ENCODE measurements at places on chromosomes 1 and 21.

DNA sequence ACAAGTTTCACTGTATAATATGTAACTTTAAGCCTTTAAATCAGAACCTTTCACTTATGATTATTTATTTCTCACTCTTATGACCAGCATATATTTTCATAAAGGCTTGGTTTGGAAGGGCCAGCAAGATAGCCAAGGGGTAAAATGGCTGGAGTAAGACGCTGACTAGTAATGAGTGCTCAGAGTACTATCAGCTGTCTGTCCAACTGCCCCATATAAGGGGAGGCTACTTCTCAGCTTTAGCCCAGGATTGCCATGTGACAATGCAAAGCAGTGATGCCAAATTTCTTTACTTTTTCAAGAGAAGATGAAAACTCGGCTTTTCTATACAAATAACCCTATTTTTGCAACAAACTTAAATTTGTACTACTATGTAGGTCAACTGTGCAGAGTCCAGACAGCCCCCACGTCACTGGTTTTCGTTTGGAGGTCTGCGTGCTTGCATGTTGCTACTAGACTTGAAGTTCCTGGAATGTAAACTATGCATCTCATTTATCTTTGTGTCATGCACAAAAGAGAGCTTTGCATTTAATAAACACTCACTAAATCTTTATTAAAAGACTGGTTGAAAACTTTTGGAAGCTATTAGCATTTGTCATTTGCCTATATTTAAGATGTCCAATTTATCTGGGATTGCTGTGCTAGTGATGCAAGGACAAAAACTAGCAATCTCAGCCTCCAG lies 110.4 kb downstream of the TNFSF18 start:
- no peak for DNase-seq

- no peak for DNase-seq
Observed at GRCh38 chr1:177941976-177942375, 27.9 kb downstream of the SEC16B start.

- no peak for DNase-seq
Observed at GRCh38 chr1:160367516-160367900, 637 bp downstream of the NHLH1 start.

- DNase-seq: no peak
Observed at GRCh38 chr1:159867664-159868026, 5.2 kb upstream of the VSIG8 start.

DNA sequence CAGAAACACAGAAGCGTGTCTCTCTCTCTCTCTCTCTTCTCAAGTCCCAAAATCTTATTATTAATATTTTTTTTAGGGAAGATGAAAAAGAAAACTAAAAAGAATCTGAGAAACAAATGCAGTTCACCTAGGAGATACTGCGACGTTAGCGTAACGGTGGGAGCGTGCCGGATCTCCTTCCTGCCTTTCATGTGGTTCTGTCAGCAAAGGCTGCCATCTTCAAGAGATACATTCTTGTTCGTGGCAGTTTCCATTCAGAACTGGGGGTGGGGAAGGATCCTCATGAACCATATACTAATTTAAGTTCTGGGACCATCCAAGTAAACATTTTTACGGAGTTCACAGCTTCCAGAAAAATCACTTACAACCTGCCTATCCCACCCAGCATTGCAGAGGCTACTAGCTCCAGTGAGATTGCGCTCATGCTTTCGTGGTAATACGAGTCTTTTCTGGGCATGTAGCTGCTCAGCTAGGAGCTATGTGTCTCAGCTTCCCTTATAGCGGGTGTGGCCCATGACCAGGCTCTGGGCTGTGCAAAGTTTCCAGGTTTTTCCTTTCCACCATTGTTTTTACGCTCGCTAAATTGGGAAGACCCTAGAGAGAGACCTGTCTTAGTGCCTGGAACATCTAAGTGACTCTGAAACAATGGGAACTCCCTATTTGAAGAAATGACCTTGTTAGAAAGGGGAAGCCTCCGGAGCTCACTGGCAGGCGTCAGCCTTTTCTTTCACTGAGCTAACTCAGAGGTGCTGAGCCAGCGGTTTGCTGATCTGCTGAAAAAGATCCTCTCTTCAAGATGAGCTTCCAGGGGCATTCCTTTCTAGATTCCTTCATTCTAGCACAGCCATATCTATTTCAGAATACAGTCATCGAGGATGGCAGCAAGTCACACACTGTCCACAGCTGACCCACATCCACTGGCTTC lies 17.3 kb downstream of the SLAMF1 start:
- no peak for DNase-seq

DNA sequence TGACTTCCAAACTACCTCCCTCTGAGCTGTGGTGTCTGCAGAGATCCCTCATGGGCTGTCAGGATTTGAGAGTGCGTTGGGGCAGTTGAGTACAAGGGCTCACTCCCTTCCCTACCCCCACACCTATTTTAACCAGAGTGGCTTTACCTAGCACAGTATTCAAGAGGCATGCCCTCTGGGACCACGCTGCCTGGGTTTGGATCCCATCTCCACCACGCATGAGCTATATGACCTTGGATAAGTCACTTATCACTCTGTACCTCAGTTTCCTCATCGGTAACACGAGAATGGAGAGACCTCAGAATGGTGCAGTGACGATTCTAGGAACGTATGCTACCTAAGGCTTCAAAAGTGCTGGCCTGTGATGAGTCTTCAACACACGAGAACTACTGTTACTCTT lies 147.3 kb upstream of the WNT4 start:
- DNase-seq: no peak

DNA sequence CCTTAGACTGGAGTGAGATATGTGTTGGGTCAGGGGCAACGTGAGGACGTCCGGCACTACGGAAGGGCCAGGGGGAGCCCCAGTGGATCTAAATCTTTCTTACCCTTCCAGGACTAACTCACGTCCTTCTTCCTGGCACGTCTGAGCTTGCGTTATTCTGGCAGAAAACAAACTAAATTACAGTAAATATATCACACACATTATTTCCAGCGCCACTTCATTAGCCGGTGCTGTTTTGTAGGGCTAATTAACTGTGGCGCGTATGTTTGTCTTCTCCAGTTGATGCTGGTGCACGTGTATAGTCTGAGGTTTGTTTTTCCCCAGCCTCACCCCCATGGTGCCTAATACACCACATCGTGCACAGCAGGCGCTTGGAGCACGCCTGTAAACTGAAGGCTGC lies 59.2 kb downstream of the TLR5 start:
- no peak for DNase-seq

DNA sequence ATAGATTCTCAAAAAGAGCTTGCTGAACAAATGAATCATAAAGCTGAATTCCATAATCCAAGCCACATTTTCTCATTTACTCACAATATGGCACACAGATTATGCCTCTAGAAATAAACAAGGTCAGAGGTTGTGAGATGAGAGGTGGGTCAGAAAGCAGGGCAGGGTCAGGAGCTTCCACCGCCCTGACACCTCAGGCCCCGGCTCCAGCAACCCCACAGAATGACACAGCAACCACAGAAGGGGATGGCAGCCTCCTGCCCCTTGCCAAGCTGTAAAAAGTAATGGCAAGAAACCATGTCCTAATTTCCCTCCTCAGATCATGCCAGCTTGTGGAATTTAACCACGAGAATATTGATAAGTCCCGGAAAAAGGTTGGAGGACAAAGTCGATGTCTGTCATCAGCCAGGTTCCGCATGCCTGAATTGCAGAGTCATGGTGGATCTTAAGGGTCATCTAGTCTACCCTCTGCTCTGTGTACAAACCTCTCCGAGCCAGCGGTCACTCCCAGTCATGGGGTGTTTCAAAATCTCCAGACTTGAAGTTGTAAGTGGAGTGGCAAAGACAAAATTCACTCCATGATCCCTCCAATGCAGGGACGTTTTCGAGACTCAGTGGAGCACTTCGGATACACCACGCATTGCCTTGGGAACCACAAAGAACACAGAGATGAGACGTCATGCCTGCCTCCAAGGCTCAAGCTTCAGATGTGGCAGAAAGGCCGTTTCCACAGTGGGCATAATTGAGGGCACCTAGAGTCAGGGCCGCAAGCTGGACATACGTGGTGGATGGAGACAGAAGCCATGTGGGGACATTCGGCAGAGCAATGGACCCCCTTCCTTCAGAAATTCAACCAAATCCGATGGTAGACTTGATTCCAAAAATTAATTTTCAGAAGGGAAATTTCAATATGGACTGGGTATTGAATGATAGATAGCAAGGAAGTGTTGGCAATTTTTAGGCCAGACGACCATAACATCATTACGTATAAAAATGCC lies 254.0 kb downstream of the TOMM20 start:
- DNase-seq: no peak

DNA sequence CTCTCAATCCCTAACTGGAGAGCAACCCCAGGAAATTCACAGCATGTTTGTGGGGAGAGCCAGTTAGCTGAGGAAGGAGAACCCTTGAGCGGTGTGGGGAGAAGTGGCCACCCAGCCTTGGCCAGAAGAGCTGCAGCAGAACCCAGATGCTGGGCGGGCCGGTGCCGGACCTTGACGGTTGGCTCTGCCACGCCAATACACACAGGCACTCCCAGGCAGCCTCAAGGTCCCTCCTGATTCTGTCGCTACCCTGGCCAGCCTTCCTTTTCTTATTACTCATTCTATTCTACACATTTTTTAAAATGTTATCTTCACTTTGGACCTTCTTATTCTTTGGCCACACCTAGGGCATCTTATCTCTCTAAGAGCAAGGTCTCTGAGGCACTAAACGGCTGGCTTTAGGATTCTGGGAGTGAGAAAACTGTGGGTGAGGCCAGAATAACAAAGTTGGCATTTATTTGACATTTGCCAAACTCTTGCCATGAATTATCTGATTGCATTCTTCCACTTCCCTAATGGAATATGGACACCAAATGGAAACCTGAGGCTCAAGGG lies 50.4 kb upstream of the GPR37L1 start:
- DNase-seq: no peak

DNA sequence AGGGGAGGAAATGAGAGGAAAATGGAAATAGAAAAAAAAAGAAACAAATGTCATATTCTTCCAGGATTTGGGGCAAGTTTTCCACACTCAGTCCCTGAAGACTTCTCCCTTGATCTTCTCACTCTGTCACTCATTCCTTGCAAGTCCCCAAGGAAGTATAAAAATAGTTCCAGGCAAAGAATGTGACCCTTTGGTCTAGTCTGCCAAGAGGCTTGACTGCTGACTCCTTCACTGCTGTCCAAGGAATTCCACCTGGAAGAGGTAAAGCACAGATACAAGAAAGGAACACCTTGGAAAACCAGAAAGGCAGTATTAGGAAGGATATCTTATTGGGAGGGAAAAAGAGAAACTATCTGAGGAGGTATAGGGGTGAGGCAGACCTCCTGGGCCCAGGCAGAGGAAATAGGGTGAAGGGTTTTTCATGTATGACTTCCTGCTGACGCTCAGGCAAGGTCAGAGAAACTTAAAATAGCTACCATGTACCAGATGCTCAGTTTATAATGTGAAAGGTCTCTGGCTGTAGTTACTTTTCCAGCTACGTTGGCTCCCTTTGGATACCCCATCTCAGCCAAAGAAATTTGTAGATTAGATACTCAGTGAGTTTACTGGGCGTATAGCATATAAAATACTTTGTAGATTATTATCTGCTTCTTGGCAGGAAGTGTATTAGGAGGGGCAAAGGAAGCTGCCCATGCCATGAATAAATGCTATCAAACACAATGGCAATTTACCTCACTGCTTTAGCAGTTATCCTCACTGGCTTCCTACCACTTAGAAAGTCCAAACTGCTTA lies 2.0 kb upstream of the GJA5 start:
- DNase-seq: no peak

GRCh38 chr1:22788254-22788661 lies 77.6 kb downstream of the EPHB2 start:
- DNase-seq: no peak

GRCh38 chr1:159900086-159900680 lies at the start of gene CFAP45:
Gene CFAP45, minus strand, starts transcription at chr1:159900165. Its CDS starts 67 bp downstream, at chr1:159900098.
- no peak for DNase-seq

DNA sequence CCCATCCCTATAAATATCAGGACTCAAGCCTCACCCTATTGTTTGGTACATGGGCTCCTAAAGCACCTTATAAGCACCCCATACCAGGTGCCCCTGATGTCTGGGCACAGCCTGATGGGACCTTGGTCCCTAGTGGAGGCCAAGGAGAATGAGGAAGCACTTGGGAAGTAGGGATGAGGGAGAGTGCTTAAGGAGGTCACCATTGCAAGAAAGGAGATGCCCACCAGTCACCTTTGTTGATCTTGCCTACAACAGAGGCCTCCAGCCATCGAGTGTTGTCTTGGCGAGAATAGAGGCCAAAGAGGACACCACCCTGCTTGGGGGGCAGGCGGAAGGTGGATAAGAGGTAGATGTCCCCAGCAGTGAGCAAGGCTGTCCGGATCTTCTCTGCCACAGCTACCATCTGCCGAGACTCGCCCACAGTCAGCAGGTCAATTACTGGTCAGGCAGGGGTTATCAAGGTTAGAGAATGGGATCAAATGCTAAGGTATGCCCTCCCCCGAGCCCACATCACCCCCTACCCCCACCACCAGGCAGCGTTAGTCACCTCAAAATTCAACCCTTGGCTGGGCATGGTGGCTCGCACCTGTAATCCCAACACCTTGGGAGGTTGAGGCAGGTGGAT lies 1.6 kb downstream of the THBS3 start:
- no peak for DNase-seq

DNA sequence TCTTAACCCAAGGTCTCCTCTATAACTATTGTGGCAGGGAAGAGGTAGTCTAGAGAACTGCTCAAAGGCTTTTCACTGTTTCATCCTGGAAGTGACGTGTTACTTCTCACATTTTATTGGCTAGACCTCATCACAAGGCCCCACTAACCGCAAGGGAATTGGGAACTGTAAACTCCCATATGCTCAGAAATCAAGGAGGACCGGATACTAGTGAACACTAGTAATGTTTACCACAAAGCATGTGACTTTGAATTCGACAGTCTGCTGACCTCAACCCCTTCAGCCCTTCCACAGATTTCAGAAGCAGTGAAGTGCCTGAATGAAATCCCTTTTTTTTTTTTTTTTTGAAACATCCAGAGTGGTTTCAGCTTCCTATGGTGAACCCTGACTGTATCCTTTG lies 3.4 kb upstream of the EEIG2 start:
- no peak for DNase-seq

DNA sequence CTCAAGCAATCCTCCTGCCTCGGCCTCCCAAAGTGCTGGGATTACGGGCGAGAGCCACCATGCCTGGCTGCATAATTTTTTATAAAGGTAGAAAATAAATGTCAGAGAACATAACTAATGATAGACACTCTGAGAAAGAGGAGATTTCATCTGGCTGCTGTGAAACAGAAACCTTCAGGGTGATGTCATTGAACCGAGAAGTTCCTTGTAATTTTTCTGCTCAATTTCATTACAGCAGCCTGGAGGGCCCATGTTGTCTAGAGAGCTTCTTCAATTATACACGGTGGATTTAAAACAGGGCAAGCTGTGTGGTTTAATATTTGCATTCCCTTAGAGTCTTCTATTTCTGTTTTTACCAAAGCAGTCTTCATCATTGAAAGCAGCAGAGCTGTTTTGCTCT lies 64.3 kb upstream of the MORC3 start:
- no peak for DNase-seq

- DNase-seq: no peak
Observed at GRCh38 chr1:5619469-5619868, 372.8 kb downstream of the NPHP4 start.

DNA sequence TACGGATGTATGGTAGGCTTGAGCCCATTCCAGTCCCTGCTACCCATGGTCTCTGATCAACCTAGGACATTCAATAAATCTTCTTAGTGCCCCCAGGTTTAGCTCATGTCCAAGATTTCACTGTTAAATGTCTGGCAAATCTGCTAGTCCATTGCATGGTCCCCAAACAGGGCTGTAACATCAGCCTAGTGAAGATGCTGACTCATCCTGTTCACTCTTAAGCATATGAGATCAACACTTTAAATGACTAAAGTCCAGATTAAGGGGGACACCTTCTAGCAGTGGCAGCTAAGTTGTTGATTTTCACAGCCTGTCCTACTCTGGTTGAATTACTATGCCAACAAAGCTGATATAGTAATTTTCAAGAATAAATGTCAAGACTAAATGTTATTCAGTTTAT lies 46.5 kb upstream of the NUF2 start:
- no peak for DNase-seq

Measured in dorsolateral prefrontal cortex (tissue), 122 donors.